ENCODE measurements at places on chromosomes 4 and X. TPM values are rescaled to one million over a fixed set of nuclear protein-coding genes. Genes with fewer than 3 reads are reported as not detected.

GRCh38 chr4:6264225-6264540 lies 5.5 kb upstream of the WFS1 start:
- H3K27me3 ChIP-seq, result no peaks in the 10 kb centered on the region
- DNase-seq, result no peak
- no peak overlapping the region for H3K27ac ChIP-seq
- H3K4me3 ChIP-seq, result no peak overlapping the region
- H3K36me3 ChIP-seq, result no peaks in the 10 kb centered on the region

GRCh38 chrX:68355629-68355920 lies 77.7 kb downstream of the OPHN1 start:
- no peaks in the 10 kb centered on the region for H3K4me1 ChIP-seq
- no peak for DNase-seq
- no peak overlapping the region for H3K4me3 ChIP-seq
- H3K27me3 ChIP-seq, result no peaks in the 10 kb centered on the region
- no peaks in the 10 kb centered on the region for H3K36me3 ChIP-seq

GRCh38 chr4:163587867-163588266 lies 93.4 kb downstream of the TMA16 start:
- H3K36me3 ChIP-seq, result no peaks in the 10 kb centered on the region
- H3K4me1 ChIP-seq, result no peaks in the 10 kb centered on the region
- H3K27me3 ChIP-seq, result no peaks in the 10 kb centered on the region
- H3K4me3 ChIP-seq, result no peak overlapping the region
- H3K27ac ChIP-seq, result no peak overlapping the region

- DNase-seq, result no peak
- H3K4me3 ChIP-seq, result no peak overlapping the region
- no peaks in the 10 kb centered on the region for H3K27me3 ChIP-seq
These were observed 3.5 kb upstream of the CDKL2 start for GRCh38 chr4:75633846-75634245.

GRCh38 chrX:144722307-144722706 lies 525.0 kb upstream of the SPANXN1 start:
- H3K36me3 ChIP-seq, result no peaks in the 10 kb centered on the region
- H3K4me3 ChIP-seq, result no peak overlapping the region
- DNase-seq, result no peak

- no peak overlapping the region for H3K4me3 ChIP-seq
- no peaks in the 10 kb centered on the region for H3K36me3 ChIP-seq
- no peak overlapping the region for H3K27ac ChIP-seq
- H3K27me3 ChIP-seq, result no peaks in the 10 kb centered on the region
- no peaks in the 10 kb centered on the region for H3K4me1 ChIP-seq
- no peak for DNase-seq
These were observed 2253.2 kb upstream of the TENM3 start for GRCh38 chr4:179989975-179990374.

- no peaks in the 10 kb centered on the region for H3K4me1 ChIP-seq
- H3K27me3 ChIP-seq, result no peaks in the 10 kb centered on the region
- no peak overlapping the region for H3K4me3 ChIP-seq
- H3K36me3 ChIP-seq, result peaks cover 96% of the 10 kb centered on the region
- H3K27ac ChIP-seq, result no peak overlapping the region
These were observed 56.6 kb downstream of the GRSF1 start for GRCh38 chr4:70783096-70783495.

GRCh38 chr4:173821876-173822275 lies 291.8 kb upstream of the HAND2 start:
- no peak for DNase-seq
- H3K27me3 ChIP-seq, result no peaks in the 10 kb centered on the region
- no peak overlapping the region for H3K4me3 ChIP-seq

DNA sequence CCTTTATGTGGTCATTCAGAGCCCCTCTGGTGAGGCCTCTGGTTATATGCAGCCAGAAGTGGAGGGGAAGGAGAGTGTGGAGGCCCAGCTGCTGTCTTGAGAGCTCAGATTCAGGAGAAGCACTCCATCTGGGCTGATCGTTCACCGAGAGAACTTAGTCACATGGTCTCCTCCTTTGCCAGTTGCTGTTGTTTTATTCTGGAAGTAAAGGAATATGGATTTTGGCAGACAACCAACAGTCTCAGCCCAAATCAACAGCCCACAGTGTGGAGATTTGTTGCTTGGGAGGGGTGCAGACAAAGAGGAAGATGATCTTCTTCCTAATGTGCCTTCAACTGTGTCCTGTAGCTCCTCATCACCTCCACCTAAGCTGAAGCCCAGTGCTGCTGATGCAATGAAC lies 355.4 kb downstream of the ANK2 start:
- no peak for DNase-seq
- H3K4me1 ChIP-seq, result peaks cover 4% of the 10 kb centered on the region
- no peak overlapping the region for H3K27ac ChIP-seq
- H3K36me3 ChIP-seq, result no peaks in the 10 kb centered on the region
- no peaks in the 10 kb centered on the region for H3K27me3 ChIP-seq

- DNase-seq, result no peak
- no peak overlapping the region for H3K4me3 ChIP-seq
- no peaks in the 10 kb centered on the region for H3K36me3 ChIP-seq
- no peaks in the 10 kb centered on the region for H3K27me3 ChIP-seq
- H3K27ac ChIP-seq, result no peak overlapping the region
- H3K4me1 ChIP-seq, result no peaks in the 10 kb centered on the region
These were observed 55.7 kb upstream of the CCDC160 start for GRCh38 chrX:134181275-134181660.

GRCh38 chrX:112571388-112571787 lies 108.3 kb downstream of the LHFPL1 start:
- H3K4me1 ChIP-seq, result no peaks in the 10 kb centered on the region
- no peak for DNase-seq
- no peak overlapping the region for H3K27ac ChIP-seq
- no peaks in the 10 kb centered on the region for H3K36me3 ChIP-seq

DNA sequence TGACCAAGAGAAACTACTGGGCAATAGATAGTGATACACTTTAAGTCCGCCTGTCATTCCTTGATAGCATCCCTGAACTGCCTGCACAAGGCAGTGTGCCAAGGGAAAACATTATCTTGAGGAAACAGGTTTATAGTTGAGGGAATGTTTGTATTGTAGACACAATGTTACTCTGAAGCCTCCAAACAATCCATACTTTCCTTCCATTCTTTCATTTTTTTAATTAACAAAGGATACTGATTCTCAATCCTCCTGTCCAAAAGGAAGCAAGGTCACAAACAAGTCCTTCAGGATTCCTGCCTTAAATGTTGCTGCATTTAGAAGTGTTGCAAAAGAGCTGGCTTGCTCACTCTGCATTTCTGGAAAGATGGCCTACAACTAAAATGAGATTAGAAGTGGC lies 61.7 kb upstream of the PRSS48 start:
- no peak overlapping the region for H3K4me3 ChIP-seq
- H3K27me3 ChIP-seq, result no peaks in the 10 kb centered on the region
- no peak overlapping the region for H3K27ac ChIP-seq

DNA sequence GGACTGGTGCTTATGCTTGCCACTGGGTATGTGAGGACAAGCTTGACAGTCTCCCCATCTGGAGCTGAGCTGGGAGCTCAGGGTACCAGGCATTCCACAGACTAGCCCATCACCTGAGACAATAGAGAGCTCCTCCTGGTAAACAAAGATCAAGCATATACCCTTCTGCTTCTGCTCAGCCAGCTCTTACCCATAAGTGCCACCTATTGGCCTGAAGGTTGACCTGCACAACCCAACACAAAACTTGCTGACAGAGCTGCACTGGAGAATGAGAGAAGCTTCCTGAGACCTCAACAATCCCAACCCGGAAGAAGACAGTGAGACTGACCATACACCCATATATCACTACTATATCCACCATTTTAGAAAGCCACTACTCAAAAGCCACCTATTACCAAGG lies 1049.2 kb upstream of the INTU start:
- DNase-seq, result no peak
- H3K36me3 ChIP-seq, result no peaks in the 10 kb centered on the region
- H3K27ac ChIP-seq, result no peak overlapping the region
- no peak overlapping the region for H3K4me3 ChIP-seq
- H3K27me3 ChIP-seq, result no peaks in the 10 kb centered on the region

GRCh38 chrX:20455001-20455400 lies 188.3 kb upstream of the RPS6KA3 start:
- H3K36me3 ChIP-seq, result no peaks in the 10 kb centered on the region
- no peak overlapping the region for H3K27ac ChIP-seq
- H3K4me1 ChIP-seq, result no peaks in the 10 kb centered on the region
- no peak overlapping the region for H3K4me3 ChIP-seq
- H3K27me3 ChIP-seq, result no peaks in the 10 kb centered on the region

DNA sequence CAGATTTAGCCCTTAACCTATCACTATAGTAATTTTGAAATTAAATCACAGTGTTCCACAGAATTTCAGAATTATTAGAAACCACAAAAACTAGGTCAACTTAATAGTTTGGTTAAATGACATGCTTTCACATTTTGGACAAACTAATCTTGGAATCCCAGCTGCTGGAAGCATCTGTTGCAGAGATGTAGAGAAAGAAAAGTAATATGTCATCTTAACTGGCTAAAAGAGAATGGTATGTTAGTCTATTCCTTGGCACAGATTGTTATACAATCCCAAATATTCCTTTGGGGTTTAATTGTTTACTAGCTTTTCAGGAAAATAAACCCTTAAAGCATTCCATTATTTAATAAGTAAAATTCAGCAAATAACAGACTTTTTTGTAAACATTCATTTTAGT lies 519.9 kb downstream of the IL15 start:
- H3K4me3 ChIP-seq, result no peak overlapping the region
- no peaks in the 10 kb centered on the region for H3K27me3 ChIP-seq
- no peak overlapping the region for H3K27ac ChIP-seq
- peaks cover 3% of the 10 kb centered on the region for H3K4me1 ChIP-seq
- no peak for DNase-seq

Gene SOD3
- total RNA-seq, result 6.7 TPM

Gene CNOT6L
- 21.2 TPM for total RNA-seq

Gene SPACA5
- not detected for total RNA-seq

Gene MMRN1
- total RNA-seq, result 0.44 TPM

Gene FMR1
- total RNA-seq, result 11.3 TPM

Gene GLRA3
- total RNA-seq, result not detected

Gene ABCE1
- 68.3 TPM for total RNA-seq
